ENCODE measurements at places on chromosomes 7 and 10.

GRCh38 chr7:157080111-157080730, 58.5 kb upstream of the UBE3C start:
- no peak for DNase-seq

DNA sequence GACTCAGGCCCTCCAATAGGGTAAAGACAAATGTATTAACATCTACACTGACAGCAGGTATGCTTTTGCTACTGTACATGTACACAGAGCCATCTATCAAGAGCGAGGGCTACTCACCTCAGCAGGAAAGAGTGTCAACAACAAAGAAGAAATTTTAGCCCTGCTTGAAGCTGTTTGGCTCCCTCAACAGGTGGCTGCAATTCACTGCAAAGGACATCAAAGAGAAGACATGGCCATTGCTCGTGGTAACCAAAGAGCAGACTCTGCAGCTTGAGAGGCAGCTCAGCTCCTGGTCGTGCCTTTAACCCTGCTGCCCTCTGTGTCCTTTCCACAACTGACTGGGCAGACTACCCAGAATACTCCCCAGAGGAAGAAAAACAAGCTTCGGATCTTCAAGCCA, 5.1 kb downstream of the AKR1B15 start:
- DNase-seq: no peak

- DNase-seq: no peak
Observed at GRCh38 chr10:90418869-90419652, 438.8 kb downstream of the HTR7 start.

- DNase-seq: no peak
Observed at GRCh38 chr7:152704796-152705384, 28.9 kb upstream of the XRCC2 start.

GRCh38 chr10:116810895-116811294, 38.4 kb upstream of the ENO4 start:
- DNase-seq: no peak

DNA sequence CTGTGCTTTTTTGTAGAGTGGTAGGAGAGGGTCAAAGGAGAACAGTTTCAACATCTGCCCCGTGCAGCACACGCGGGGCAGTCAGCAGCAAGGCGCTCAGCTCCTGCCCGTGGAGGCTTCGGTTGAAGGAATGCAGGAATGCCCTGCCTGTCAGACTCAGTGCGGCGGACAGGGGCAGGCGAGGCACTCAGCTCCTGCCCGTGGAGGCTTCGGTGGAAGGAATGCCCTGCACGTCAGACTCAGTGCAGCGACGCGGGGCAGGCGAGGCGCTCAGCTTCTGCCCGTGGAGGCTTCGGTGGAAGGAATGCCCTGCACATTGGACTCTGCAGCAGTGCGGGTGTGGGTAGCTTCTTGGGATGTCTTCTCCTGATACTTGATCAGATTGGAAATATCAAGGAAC, 37.0 kb downstream of the PPP2R2D start:
- no peak for DNase-seq

DNA sequence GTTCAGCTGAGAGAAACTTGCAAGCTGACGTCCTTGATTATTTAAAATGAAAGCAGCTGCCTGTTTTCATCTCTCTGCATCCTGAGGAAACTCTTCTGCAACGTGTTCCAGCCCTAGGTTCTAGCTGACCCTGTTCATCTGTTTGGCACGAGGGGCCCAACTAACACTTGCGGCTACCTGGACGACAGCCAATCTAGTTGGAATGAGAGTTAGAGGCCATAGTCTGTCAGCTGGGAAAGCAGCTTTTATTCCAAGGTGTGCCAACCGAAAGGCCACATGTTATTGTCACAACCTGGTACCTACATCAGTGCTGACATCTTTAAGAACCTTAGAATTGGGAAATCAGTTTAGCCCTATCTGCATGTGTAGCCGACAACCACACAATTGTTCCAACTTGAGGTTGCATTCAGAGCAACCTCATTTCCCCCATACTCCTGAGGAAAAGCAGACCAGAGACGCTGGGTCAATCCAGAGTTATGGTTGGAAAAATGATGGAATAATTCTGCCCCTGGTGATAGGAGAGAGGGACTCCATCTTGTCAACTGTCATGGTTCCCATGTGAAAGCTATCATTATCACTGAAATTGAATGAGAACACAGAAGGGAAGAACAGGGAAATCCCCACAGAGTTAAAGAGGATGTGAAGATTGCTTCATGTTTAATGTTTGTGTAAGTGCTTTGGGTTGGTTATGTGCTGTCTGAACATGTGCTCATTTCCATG, 121.6 kb downstream of the EGFR start:
- no peak for DNase-seq

DNA sequence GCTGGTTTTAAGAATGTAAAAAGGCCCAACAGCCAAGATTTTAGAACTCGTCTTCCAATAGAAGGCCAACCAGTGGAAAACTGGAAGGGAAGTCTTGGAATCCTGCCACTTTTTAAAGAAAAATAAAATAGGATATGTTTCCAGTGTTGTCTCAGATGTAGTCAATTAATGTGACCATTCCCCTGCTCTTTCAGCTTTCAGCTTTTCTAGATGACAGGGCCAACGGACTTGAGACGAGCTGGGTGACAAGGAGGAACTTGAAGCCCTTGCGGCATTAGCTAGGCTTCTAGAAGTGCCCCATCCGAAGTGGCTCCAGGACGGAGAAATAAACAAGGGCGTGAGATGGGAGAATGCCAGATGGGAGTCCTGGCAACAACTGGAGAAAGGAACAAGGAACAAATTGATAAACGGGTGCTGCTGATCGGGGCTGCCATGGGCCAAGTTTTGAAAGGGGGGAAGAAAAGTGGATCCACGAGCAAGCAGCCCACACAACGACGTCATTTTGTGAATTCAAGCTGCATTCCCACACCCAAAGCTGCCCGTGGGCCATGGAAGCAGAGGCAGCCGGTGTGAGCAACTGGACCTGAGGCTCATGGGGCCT, 42.3 kb downstream of the CTBP2 start:
- DNase-seq: no peak

DNA sequence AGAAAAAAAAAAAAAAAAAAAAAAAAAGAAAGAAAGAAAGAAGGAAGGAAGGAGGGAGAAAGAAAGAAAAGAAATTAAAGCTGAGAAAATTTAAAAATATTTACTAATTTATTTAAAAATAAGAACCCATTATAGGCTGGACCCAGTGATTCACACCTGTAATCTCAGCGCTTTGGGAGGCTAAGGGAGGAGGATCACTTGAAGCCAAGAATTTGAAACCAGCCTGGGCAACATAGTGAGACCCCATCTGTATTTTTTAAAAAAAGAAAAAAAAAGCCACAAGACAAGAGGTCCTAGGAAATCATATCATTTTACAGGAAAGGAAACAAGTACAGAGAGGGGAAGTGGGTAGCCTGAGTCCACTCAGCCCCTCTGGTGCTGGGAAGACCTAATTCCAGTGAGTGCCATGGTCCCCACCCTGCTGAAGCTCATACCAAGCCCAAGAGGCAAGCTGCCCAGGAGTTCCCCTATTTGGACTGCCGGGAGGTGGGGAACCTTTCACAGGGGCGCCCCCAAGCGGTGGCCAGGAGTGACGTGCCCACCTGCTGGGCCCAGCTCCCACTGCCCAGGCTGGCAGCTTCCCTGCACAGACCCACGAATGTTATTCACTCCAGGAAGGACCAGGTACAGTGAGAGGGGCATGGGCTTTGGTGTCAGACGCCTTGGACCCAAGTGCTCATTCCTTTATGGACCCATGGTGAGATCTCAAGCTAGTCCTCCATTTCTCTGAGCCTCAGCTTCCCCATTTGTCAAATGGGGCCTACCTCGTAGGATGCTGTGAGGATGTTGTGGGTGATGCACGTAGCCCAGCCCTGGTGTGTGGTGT, 133.6 kb downstream of the ZMIZ1 start:
- peak; percentile 58 for DNase-seq

- no peak for DNase-seq
Observed at GRCh38 chr7:31764462-31764861, 77.4 kb downstream of the PPP1R17 start.

GRCh38 chr7:131737746-131738465, 181.5 kb upstream of the PODXL start:
- no peak for DNase-seq

GRCh38 chr10:110540031-110540430, 27.5 kb upstream of the SMC3 start:
- no peak for DNase-seq

GRCh38 chr7:363626-364025, 73.7 kb downstream of the FOXL3 start:
- no peak for DNase-seq

- peak; percentile 31 for DNase-seq
Observed at GRCh38 chr7:77903597-77903996, 105.0 kb downstream of the PHTF2 start.

- peak; percentile 36 for DNase-seq
Observed at GRCh38 chr7:106071356-106071998, 40.6 kb downstream of the SYPL1 start.

DNA sequence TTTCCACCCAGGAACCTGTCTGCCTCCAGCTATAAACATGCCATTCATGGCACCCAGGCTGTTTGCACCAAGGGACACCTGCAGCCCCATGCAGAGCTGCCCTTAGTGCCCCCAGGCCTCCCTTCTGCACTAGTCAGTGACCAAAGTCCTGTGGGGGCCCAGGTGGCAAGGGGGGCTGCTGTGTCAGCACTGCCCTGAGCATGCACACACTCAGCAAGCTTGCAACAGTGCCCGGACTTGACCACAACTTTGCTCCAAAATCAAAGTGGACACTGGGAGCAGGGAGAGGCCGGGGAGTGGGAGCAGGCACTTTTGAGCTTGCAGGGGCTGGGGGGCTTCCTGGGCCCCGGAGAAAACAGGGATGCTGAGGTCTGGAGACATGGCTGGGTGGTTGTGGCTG, 192.9 kb upstream of the MBL2 start:
- no peak for DNase-seq

GRCh38 chr7:80307227-80307856, 172.7 kb downstream of the GNAI1 start:
- no peak for DNase-seq

- no peak for DNase-seq
Observed at GRCh38 chr7:44052771-44053365, 8.4 kb downstream of the DBNL start.

GRCh38 chr10:32348297-32349198, 1.6 kb upstream of the EPC1 start:
- no peak for DNase-seq

GRCh38 chr7:122549578-122549977, 149.3 kb downstream of the RNF133 start:
- no peak for DNase-seq

GRCh38 chr10:102419269-102420180, 940 bp upstream of the PSD start:
- DNase-seq: peak; percentile 57

DNA sequence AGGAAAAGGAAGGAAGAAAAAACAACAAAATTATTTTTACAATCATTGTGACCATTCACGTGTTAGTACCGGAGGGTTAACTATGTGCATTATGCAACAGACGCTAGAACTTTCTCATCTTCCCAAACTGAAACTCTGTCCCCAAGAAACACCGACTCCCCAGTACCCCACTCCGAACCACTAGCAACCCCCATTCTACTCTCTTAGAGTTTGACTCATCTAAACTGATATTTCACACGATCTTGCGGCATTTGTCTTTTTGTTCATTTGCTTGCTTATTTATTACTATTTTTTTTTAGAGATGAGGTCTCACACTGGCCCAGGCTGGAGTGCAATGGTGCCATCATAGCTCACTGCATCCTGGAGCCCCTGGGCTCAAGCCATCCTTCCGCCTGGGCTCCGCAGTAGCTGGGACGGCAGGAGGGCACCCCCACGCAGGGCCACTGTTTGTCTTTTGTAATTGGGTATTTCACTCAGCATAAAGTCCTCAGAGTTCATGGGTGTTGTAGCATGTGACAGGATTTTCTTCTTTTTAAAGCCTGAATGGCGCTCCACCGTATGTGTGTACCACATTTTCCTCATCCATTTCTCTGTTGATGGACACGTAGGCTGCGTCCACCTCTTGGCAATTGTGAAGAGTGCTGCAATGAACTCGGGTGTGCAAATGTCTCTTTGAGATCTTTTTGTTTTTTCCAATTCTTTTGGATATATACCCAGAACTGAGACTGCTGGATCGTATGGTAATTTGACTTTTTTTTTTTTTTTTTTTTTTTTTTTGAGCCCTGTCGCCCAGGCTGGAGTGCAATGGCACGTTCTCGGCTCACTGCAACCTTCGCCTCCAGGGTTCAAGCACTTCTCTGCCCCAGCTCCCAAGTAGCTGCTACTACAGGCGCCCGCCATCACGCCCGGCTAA, 9.5 kb downstream of the MNX1 start:
- DNase-seq: no peak

GRCh38 chr10:102635377-102635776, 8.9 kb upstream of the TRIM8 start:
- no peak for DNase-seq

GRCh38 chr10:71927776-71928592, 36.2 kb upstream of the CHST3 start:
- no peak for DNase-seq

GRCh38 chr10:24920907-24921881, 31.2 kb downstream of the PRTFDC1 start:
- DNase-seq: peak; percentile 89

DNA sequence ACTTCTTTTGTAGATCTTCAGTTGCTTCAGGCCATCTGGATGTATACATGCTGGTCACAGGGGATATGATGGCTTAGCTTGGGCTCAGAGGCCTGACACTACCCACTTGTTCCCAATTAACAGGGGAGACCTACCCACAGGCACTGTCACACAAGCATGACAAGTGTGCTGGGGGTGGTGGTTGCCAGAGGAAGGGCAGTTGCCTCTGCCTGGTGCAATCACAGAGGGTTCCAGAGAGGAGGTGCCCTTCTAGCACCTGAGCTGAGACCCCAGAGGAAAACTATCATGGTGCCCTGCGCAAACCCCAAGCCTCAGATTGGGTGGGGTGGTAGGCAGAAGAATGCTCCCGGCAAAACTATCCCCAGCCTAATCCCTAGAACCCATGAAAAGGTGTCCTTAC, 65.6 kb upstream of the NANOS1 start:
- DNase-seq: no peak

DNA sequence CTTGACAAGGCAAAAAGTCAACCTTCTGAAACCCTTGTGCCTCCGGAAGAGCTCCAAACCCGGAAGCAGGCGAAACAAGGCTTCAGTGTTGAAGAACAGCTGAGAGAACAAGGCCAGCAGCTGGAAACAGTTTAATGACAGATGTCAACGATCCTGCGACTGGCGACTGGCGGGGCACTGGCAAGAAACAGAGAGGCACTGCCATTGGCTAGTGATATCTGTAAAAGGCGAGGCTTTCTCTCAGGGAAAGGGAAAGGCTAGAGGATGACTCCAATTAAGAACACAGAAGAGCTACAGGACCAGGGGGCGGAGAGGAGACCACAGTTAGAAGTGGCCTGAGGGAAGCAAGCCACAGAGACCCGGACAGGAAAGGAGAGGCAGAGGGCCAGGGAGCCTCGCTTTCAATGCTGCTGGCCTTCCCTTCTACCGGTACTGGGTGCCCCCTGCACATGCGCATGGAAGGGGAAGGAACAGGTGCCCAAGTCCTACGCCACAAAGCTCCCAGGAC, 19.4 kb downstream of the ITGB1 start:
- peak; percentile 67 for DNase-seq

Measured in hematopoietic multipotent progenitor cell treated with erythropoietin and hydrocortisone succinate and interleukin-3 and kit ligand, for 8 days (in vitro differentiated cells).